Activated T-cell treated with anti-CD3 and anti-CD28 coated beads for 48 hours (primary cell): ENCODE measurements at places on chromosomes 7 and 10.

DNA sequence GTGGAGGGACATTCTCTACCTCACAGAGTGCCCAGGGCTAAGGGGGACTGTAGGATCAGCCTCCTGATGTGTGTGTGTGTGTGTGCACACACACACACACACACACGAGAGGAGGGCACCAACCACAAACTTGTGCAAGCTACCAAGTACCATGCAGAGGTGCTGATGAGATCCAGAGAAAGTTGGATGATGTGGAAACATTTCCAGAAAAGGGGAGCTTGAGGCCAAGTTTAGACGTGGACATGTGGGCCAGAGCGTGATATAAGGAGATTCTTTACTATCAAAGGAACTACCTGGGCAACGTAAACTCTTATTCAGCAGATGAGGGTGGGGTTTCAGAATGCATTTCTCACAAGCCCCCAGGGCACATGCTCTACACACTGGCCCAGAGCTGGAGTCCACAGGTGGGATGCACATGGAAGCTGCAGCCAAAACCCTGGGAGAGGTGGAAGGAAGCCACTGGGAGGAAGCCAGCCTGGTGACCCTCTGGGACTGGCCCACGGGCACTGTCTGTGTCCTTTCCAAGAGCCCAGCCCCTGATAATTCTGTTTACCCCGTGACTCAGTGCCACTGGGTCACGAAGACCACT is 53.5 kb downstream of the DLG5 start:
- DNase-seq, result no peak

GRCh38 chr10:89479771-89480446 is 55.5 kb downstream of the SLC16A12 start:
- no peak for DNase-seq

- DNase-seq, result no peak
Measured at GRCh38 chr10:101089520-101090299, 27.9 kb downstream of the KAZALD1 start.

DNA sequence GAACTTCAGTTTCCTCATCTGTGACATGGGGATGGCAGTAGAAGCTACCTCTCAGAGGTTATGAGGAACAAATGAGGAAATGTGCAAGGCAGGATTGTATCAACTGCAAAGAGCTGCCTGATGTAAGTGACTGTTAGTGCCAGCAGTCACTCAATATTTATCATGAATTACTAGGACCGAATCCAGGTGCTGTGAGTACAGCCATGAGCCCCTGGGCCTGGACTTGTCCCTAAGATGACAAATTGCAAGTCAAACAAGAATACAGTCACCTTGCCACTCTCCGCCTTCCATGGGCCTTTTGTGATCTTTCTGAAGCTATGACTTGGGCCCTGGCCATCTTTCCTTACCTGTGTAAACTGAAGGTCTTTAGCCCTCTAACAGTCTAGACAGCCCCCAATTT is 27.7 kb upstream of the TLX1 start:
- DNase-seq, result no peak

- no peak for DNase-seq
Measured at GRCh38 chr10:57333880-57334279, 933.8 kb downstream of the IPMK start.

- peak; percentile 6 for DNase-seq
Measured at GRCh38 chr7:132059141-132059540, 502.7 kb upstream of the PODXL start.

GRCh38 chr10:124007102-124007772 is 86.2 kb downstream of the CHST15 start:
- no peak for DNase-seq

GRCh38 chr7:67788669-67789068 is 792.0 kb downstream of the TYW1 start:
- DNase-seq, result no peak

- DNase-seq, result no peak
Measured at GRCh38 chr7:45598886-45599520, 24.8 kb downstream of the ADCY1 start.

GRCh38 chr7:149292462-149292823 is 30.4 kb downstream of the ZNF783 start:
- DNase-seq, result no peak

DNA sequence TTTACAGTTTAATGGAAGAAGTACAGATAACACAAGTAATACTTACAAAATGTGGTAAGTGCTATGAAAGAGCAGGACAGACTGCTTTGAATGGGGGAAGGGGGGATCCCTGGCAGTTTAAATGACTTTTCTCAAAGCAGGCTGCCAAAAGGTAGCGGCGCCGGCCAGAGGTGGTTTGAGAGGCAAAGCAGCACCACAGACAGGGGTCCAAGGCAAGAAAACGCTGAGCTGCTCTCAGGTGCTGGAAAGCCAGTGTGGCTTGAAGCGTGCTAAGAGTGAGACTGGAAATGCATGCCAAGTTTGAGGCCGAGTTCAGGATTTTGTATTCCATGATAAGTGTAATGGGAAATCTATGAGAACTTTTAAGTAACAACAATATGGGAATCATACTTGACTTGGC is 437.7 kb downstream of the AUTS2 start:
- DNase-seq, result no peak

DNA sequence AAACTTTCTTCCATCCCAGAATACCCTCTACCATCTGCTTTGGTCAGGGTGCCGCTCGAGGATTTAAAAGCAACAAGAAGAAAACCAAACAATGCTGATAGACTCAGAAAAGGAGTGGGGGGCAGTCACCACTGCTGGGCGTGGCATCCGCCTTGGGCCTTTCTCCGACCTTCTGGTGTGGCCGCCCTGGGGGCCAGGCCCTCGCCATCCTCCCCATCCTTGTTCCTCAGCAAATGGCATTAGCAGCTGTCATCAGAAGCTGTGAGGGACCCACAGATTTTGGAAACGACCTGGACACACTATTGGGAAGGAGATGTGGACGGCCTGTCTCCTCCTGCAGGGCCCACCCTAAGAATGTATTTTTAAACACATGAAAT is 4.0 kb downstream of the ZNF511 start:
- no peak for DNase-seq

- DNase-seq, result peak; percentile 10
Measured at GRCh38 chr10:84665883-84666463, 337.6 kb downstream of the CCSER2 start.

GRCh38 chr7:69115788-69116187 is 482.5 kb upstream of the AUTS2 start:
- DNase-seq, result no peak
